Esophagus mucosa (tissue), 1 donor: ENCODE measurements at places on chromosomes 11 and 22. TPM values are rescaled to one million over a fixed set of nuclear protein-coding genes. Genes with fewer than 3 reads are reported as not detected.

The SNRPD3 gene
- total RNA-seq: 72.7 TPM

The SLC5A4 gene
- 0.24 TPM for total RNA-seq

The GGT5 gene
- total RNA-seq: 5.0 TPM

- ATAC-seq: no peak
These were observed 46.9 kb downstream of the C11orf71 start for GRCh38 chr11:114353443-114353842.

- ATAC-seq: no peak
These were observed 279.4 kb downstream of the LARGE1 start for GRCh38 chr22:33640900-33641299.

- no peak for ATAC-seq
These were observed 120.5 kb downstream of the CACNA1I start for GRCh38 chr22:39690881-39691605.

DNA sequence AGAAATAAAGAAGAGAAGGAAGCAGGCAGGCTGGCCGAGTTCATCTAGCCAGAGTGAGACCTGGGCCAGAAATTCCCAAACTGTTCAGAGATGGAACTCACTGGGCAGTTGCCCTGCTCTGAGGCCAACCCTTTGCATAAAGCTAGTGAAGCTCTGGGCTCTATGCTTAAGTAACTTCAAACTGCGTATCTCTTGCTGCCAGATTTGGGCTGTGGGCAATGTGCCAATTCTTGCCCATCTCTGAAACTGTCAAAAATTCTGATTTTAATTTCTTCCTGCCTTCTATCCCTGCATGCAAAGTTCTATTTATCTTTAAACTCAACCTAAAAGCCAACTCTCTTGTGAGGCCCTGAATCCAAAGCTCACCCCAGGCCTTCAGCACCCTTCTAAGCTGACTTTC is 36.2 kb upstream of the HEPHL1 start:
- ATAC-seq: no peak

The SMTNL1 gene
- total RNA-seq: not detected

DNA sequence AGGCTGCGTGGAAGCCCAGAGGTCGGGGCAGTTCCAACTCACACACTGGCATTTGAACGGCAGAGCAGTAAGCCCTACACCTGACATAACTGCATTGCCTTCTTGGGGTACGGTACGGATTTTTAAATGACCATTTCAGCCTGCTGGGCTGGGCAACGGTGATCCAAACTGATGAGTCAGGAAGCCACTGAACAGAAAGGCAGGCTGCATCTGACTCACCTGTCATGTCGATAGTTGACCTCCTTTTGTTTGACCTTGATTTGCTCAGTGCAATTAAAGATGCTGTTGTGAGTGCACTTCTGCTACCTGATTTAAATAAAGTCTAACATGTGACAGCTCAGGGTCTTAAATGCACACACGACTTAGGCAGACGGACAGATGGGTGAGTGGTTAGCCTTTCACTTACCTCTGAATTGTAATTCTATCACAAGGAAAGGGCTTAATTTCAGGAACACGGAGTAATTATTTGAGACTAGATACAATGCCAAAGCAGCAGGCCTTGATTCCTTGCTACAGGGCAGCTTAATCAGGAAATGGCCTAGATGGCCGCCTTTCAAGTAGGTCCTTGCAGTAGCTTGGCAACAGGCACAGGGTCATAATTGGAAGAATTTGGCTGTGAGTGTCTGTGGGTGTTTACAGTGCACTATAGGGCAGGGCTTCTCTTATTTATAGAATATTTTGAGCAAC is 52.2 kb downstream of the BMAL1 start:
- peak; percentile 66 for ATAC-seq

- no peak for ATAC-seq
These were observed 33.9 kb downstream of the ENDOD1 start for GRCh38 chr11:95123556-95123955.

- peak; percentile 51 for ATAC-seq
These were observed 3.1 kb downstream of the CDC42EP1 start for GRCh38 chr22:37563153-37564081.

DNA sequence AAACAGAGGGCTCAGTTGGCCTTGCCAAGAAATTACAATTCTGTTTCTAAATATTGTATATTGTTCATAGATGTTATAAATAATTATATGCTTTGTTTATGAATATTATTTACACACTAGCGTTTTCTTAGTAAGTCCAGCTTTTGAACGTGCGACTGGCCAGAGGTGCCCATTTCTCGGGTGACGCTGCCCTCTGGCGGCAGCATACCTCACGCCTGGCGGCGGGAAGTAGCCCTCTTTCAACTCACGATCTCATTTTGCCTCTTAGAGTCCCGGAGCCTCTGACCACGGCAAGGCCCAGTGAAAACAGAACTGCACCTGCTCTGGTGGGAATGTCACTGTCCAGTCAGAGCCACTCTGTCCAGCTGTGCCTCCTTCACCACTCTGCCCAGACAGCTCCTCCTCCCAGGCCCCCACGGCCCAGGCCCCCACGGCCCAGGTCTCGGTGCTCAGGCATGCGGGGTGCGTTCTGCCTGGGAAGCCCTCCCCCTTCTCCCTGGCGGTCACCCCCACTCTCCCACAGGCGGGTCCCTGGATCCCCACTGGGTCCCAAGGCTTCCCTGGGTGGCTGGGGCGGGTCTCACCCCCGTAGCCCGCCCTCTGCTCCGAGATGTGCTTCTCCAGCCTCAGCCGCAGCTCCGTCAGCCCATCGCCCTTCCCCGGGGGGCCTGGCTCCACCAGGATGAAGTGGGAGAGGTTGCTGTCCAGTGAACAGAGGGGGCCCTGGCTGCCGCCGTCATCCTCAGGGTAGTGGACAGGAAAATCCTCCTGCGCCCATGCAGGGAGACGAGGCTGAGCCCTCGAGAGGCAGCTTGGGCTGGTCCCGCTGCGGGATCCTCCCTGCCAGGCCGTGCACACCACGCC is 19.3 kb downstream of the TSSC4 start:
- peak; percentile 57 for ATAC-seq

- no peak for ATAC-seq
These were observed 292.6 kb downstream of the TBC1D22A start for GRCh38 chr22:47055073-47055355.

DNA sequence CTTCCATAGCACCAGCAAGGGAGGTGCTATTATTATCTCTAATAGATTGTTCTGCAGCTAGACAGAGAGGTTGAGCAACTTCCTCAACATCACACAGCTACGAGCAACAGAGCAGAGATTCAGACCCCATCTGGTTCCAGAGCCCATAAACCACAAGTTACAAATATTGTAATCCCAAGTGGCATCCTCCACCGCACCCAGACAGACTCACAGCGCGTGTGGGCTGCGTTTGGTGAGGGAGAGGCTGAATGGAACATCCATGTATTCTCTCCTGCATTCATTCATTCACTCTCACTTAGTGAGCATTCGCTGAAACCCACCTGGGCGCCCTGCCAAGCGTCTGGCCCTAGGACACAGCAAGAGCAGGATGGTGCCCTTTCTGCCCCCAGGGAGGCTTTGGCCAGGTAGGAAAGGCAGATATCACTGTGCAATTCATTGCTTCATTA is 33.5 kb downstream of the LIF start:
- no peak for ATAC-seq

The SLC22A8 gene
- total RNA-seq: not detected

DNA sequence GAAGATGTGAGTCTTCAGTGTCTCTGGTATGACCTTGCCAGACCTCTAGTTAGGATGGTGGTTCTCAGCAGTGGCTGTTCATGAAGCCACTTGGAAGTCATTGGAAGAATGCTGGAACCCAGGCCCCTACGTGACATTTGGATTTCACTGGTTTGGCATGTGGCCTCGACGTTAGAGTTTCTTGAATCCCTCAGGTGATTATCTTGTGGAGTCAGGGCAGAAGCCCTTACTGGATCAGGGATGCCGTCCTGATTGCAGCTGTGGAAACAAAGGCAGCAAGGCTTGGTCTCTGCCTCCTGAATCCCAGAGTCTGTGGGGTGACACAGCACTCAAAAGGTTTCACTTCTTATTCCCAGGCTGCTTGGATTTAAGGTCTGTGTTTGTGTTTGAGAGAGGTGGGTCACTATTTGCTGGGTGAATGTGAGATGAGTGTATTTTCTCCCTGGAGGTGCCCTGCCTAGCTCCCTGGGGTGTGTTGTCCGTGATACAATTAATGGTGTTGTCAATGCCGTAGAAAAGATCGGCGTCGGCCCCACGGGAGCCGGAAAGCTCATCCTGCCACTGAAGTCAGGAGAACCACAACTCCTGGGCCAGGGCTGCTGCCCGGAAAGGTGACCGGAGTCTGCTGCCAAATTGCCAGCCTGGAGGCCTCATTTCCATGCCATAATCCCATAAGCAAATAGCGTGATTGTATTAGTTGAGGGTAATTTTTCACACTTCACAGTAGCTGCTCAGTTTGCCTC is 939.0 kb downstream of the BRD1 start:
- ATAC-seq: no peak

DNA sequence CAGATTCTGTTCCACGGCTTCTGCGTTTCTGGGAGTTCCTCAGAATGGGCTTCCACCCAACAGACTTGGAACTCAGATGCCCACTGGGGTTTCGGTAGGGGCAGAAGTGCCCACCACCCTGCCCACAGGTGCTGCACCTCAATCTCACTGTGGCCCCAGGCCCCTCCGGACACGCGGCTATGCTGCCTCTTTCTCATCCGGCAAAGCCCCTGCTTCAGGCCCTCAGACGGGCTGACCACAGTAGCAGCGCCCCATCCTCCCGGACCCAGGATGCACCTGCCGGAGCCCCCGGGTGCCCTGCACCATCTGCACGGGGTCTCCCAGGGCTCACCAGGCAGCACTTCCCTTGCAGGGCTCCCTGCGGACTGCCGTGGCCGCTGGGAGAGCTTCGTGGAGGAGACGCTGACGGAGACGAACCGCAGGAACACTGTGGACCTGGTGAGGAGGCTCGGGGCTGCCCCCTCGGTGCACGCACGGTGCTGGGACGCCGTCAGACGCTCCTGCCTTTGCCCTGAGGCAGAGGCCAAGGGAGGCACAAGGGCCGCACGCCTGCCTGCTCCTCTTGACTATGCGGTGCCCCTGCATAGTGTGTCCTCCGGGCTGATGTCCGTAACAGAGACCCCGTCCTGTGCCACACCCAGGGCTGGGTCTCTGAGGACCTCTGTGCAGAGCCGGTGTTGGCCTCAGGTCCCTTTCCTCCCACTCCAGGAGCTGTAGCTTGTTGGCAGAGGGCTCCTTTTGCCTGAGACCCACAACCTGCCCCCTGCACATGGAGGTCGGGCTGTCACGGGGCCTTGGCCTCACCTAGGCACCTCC is 38.6 kb downstream of the SBF1 start:
- ATAC-seq: no peak

The SCARF2 gene
- 0.48 TPM for total RNA-seq

DNA sequence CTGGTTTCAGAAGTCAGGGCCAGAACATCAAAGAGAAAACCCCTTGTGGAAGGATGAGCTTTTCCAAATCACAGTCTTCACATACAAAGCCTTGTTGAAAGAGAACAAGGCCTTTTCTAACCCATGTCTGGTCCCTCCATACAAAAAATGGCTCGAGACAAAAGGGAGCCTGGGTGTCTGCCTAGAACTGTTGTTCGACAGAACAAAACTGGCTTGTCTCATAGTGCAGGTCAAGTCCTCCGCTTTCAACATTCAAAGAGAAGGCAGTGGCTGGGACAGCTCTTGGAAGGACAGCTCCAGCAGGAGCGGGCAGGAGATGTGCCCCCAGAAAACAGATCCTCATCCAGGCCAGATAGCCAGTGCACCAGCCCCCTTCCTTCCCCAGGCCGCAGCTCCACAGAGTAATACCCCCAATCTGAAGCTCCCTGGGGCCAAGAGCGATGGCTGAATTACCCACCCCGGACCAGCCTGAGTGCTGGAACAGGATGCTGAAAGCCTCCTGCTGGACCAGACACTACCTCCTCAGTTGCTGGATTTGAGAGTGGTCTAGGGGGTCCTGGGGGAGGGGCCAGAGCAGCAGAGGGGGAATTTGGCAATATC is 27.6 kb downstream of the USH1C start:
- ATAC-seq: no peak

DNA sequence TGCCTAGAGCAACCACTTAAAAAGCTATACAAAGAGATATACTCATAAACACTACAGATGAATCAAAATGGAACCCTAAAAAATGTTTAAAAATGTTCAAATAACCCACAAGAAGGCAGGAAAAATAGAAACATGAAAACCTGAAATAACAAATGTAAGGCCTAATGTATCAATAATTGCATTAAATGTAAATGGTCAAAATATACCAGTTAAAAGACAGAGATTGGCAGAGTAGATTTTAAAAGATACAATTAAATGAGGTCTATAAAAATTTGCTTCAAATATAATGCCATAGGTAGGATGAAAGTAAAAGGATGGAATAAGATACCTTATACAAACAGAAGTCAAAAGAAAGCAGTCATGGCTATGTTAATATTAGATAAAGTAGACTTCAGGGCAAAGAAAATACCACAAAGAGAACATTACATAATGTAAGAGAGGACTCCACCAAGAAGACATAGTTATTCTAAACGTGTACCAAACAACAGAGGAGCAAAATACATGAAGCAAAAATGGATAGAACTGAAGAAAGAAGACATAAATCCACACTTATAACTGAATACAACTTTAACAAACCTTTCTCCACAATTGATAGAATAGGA is 25.2 kb downstream of the SHANK2 start:
- no peak for ATAC-seq

- no peak for ATAC-seq
These were observed 111.2 kb downstream of the SLC1A2 start for GRCh38 chr11:35308157-35308556.

GRCh38 chr11:57920971-57921370 is 102.7 kb upstream of the OR9Q1 start:
- no peak for ATAC-seq

DNA sequence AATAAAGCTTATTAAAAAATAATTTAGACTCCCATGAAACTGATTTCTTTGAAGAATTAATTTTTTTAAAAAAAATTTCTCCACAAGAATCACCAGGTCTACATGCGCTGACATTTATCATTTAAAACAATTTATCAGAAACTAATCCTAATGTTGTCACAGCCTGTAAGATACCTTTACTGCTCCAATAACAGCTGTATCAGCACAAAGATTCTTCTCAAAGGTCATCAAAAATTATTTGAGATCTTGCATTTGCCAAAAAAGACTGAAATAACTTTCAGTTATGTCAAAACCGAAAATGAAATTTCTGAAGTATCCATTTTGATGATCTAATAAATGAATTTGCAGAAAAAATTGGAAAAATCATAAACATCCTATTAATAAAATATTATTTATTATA is 8.1 kb downstream of the KRTAP5-5 start:
- ATAC-seq: no peak

- no peak for ATAC-seq
These were observed 48.5 kb downstream of the PPP6R3 start for GRCh38 chr11:68509066-68509465.

GRCh38 chr11:65210361-65210731 is 28.6 kb downstream of the CAPN1 start:
- ATAC-seq: no peak

DNA sequence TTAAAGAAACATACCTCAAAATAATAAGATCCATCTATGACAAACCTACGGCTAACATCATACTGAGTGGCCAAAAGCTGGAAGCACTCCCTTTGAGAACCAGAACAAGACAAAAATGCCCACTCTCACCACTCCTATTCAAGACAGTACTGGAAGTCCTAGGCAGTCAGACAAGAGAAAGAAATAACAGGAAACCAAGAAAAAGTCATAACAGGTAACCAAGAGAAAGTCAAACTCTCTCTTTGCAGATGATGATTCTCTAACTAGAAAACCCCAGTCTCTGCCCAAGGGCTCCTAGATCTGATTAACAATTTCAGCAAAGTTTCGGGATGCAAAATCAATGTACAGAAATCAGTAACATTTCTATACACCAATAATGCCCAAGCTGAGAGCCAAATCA is 35.6 kb downstream of the TMEM123 start:
- ATAC-seq: no peak

The RPS3 gene
- total RNA-seq: 2,660 TPM
